ENCODE measurements at places on chromosomes 7 and 10.
A peak's percentile ranks its signal among the peaks of the same experiment; 100 is the strongest.

- no peak for DNase-seq
These were observed 636.4 kb downstream of the KCNMA1 start for GRCh38 chr10:77001206-77001605.

GRCh38 chr10:1860351-1860750, 123.0 kb upstream of the ADARB2 start:
- DNase-seq: no peak

DNA sequence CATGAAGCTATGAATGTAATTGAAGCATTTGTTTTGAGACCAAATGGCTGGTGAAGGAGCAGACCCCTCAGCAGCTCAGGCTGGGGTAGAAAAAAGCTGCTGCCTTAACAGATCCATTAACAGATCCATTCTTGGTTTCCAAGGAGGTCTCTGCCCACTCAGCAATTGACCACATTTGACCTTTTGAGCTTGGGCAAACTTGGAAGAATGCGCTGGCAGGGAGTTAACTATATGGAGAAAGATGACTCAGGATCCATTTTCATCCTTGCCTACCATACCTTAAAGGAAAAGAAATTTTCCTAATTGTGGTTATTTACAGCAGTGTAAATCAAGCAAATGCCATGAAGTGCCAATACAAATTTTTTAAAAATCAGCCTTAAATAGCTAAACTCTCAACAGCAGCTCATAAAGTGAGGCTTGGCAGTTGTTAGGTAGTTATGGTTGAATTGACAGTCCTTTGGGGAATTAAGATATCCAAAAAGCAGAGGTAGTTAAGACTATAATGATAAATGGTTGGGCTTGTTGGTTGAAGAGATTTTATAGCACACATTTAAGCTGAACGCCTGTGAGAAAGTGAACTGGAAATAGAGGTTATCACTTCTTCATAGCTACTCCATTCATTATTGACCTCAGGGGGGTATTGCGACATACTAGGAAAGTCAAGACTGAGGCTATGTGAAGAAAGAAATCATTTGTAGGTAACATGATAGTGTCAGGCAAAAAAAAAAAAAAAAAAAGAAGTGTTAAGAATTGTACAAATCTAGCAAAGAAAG, 83.9 kb downstream of the MKX start:
- DNase-seq: peak; percentile 4

GRCh38 chr10:79181698-79182521, 113.1 kb downstream of the ZMIZ1 start:
- DNase-seq: peak; percentile 63

GRCh38 chr10:71527135-71527534, 130.4 kb downstream of the CDH23 start:
- no peak for DNase-seq
